ENCODE measurements at places on chromosomes 5 and 9. TPM values are rescaled to one million over a fixed set of nuclear protein-coding genes. Genes with fewer than 3 reads are reported as not detected.

Gene SUB1
- total RNA-seq, result 88.0 TPM

Gene PLPP7
- total RNA-seq, result 8.2 TPM

Gene POLR3G
- total RNA-seq, result 4.9 TPM

Gene ISCA1
- total RNA-seq, result 22.6 TPM

Gene GPR150
- total RNA-seq, result 0.33 TPM

Gene FBP2
- not detected for total RNA-seq

Gene CLIC3
- total RNA-seq, result 3.5 TPM

Gene LCN15
- total RNA-seq, result not detected

Gene TAF11L5
- total RNA-seq, result not detected

Gene EGFLAM
- 0.33 TPM for total RNA-seq

Gene RXRA
- 14.6 TPM for total RNA-seq

Gene DOCK2
- 3.6 TPM for total RNA-seq

Gene MRNIP
- total RNA-seq, result 21.0 TPM

Gene ADRB2
- total RNA-seq, result 4.5 TPM

Gene IL3
- total RNA-seq, result not detected

Gene NR5A1
- total RNA-seq, result not detected

Gene PCDHGA10
- total RNA-seq, result 10.2 TPM

Gene HTR1A
- total RNA-seq, result not detected

Gene CYFIP2
- 16.4 TPM for total RNA-seq

Gene FGF10
- total RNA-seq, result 110 TPM

Gene DBH
- not detected for total RNA-seq

Gene ANXA2R
- 3.1 TPM for total RNA-seq

Gene FAM153A
- total RNA-seq, result not detected

Gene RNF224
- total RNA-seq, result under 0.01 TPM

Gene NME5
- total RNA-seq, result 2.5 TPM

Gene ATP10B
- total RNA-seq, result not detected

Gene LRRC14B
- not detected for total RNA-seq

Gene CTSL
- total RNA-seq, result 563 TPM

Gene PCDHGA7
- 6.8 TPM for total RNA-seq

Gene TAS2R1
- total RNA-seq, result not detected

Gene TAF1L
- under 0.01 TPM for total RNA-seq

Gene LCN6
- total RNA-seq, result not detected

Gene PCDHA13
- total RNA-seq, result under 0.01 TPM

Gene BTNL8
- total RNA-seq, result not detected

Gene CCL28
- 2.8 TPM for total RNA-seq

Gene ADCY2
- total RNA-seq, result under 0.01 TPM

Gene GABBR2
- 0.33 TPM for total RNA-seq

Gene CDH9
- total RNA-seq, result not detected

Gene CCL27
- not detected for total RNA-seq

Gene TMEM171
- under 0.01 TPM for total RNA-seq

Gene FSTL4
- not detected for total RNA-seq
